ENCODE measurements at places on chromosomes 11 and 22.

GRCh38 chr11:113514856-113515255, 39.7 kb upstream of the DRD2 start:
- DNase-seq = no peak

- no peak for DNase-seq
Measured at GRCh38 chr22:38862375-38863329, 9.4 kb downstream of the CBX6 start.

DNA sequence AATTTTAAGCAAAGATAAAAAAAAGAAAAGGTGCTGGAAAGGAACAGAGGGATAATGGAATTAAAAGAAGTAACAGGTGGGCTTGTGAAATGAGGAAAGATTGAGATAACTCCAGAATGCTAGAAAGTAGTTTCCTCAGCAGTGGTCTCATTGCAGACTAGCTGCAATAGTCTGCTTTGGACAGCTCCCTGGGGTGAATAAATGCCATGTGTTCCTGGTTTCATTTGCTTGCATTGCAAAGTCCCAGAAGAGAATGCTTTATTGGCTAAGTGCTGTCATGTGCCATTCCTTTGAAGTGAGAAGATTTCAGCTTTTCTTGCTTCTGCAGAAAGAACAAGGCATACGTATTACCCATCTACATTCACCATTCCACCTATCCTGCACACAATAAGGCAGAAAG, 478.8 kb upstream of the RAG2 start:
- no peak for DNase-seq

GRCh38 chr11:62479631-62480201, 60.9 kb downstream of the SCGB1A1 start:
- DNase-seq = no peak

DNA sequence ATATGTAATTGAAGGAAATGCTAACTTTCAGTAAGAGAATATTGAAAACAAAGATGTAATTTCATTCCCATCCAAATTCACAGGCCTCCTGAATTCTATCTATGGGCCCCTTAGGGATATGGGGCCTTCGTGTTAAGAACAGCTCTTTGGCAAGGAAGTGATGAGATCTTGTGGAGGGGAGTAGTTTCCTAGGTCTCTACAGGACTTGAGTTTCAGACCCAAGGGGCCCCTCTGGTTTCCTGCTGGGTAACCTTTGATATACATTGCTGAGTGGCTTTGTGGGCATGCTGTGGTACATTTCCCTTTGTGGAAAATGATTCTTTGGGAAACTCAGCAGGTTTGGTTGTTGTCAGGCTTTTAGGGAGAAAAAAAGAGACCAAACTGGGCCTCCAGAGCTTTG, 6.2 kb downstream of the STIM1 start:
- DNase-seq = peak; percentile 38

DNA sequence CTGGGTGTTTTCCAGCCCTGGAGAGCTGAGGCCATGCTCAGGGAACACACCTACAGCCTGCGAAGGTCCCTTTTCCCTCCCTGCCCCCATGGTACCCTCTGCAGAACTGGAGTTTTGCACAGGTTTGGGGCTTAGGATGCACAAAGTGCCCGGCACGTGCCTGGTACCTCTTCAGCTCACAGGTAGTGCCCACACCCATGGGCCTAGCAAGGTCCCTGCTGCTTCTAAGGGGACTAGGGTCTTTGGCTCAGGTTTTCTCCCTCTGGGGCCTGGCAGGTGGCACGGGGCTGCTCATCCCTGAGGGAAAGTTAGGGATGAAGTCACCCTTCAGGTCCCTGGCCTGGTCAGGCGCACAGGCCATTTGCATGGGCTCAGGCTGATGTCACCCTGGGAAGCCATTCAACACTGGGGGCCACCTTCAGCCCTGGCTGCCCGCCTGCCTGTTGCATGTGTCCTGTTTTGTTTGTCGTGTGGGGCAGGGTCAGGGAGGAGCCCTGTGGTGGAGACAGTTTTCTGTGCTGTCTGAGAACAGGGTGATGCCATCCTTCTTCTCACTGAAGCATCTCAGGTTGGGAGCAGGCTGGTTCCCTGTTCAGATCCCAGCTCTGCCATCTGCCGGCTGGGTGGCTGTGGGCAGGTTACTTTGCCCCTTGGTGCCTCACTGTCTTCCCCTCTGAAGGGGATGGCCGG, 68.3 kb upstream of the CRYBB3 start:
- no peak for DNase-seq

GRCh38 chr11:68313574-68314202, 1.3 kb downstream of the LRP5 start:
- no peak for DNase-seq

- peak; percentile 15 for DNase-seq
Measured at GRCh38 chr22:44351685-44352377, 39.1 kb upstream of the SHISAL1 start.

- no peak for DNase-seq
Measured at GRCh38 chr11:66854231-66854661, 2.6 kb upstream of the LRFN4 start.

GRCh38 chr22:30000566-30000965, 79.7 kb upstream of the HORMAD2 start:
- no peak for DNase-seq

DNA sequence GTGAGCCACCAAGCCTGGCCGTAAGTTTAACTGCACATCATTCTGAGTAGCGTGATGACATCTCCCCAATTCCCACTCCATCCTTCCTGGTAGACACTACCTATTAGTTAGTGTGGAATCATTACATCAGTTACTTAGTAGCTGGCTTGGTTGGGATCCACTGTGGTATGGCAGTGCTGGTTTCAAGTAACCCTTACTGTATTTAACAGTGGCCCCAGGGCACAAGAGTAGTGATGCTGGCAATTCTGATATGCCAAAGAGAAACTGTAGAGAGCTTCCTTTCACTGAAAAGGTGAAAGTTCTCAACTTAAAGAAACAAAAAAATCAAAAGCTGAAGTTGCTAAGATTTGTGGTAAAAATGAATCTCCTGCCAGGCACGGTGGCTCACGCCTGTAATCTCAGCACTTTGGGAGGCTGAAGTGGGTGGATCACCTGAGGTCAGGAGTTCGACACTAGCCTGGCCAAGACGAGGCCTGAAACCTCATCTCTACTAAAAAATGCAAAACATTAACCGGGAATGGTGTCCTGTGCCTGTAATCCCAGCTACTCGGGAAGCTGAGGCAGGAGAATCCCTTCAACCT, 27.2 kb downstream of the RHOD start:
- no peak for DNase-seq

DNA sequence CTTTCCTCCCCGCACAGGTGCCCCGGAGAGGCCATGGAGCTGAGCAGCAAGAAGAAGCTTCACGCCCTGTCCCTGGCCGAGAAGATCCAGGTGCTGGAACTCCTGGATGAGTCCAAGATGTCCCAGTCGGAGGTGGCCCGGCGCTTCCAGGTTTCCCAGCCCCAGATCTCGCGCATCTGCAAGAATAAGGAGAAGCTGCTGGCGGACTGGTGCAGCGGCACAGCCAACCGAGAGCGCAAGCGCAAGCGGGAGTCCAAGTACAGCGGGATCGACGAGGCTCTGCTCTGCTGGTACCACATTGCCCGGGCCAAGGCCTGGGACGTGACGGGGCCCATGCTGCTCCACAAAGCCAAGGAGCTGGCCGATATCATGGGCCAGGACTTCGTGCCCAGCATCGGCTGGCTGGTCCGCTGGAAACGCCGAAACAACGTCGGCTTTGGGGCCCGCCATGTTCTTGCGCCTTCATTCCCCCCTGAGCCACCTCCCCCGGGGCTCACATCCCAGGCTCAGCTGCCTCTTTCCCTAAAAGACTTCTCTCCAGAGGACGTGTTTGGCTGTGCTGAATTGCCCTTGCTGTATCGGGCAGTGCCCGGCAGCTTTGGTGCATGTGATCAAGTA, 1.3 kb downstream of the TIGD3 start:
- DNase-seq = no peak

- no peak for DNase-seq
Measured at GRCh38 chr22:42324990-42325710, 54.7 kb upstream of the TCF20 start.

GRCh38 chr22:37601540-37602442, 6.8 kb upstream of the GGA1 start:
- no peak for DNase-seq

GRCh38 chr11:122342089-122342744, 226.2 kb upstream of the BLID start:
- DNase-seq = no peak

DNA sequence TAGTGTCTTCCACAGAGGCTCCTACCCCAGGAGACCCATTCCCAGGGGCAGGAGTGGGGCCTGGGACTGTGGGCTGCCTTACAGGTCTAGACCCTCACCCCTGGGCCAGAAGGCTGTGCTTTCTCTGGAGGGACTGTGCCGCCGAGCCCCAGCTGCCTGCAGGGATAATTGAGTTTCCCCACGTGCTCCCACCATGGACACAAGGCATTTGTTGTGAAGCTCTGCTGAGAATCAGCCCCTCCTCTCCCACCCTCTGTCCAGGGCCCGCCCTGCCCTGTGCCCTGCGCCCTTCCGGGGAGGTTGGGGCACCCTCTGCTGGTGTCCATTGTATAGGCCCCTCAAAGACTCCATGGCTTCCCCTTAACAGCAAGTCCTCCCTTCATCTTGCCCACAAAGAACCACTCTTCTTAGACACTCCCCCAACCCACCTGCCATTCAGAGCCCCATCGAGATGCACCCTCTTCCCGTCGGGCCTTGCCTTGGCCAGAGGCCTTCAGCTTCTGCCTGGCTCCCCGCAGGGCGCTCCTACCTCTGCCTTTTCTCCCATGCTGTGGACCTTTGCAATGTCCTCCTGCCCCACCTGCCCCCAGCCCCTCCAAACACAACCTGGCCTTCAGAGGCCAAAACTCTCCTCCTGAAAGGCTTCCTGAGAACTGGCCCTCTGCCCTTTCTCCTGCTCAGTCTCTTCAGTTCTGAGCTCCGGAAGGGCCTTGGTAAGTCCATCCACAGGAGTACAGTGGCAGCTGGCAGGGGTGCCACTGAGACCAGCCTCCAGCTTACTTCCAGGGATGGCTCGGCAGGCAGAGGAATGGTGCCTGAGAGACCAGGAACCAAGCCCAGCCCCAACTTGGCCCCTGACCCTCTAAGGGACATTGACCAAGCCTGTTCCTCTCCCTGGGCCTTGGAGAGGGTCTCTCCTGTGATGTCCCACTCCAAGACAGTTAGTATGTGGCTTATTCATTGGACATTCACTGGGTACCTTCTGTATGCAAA, 22.4 kb downstream of the DUSP8 start:
- DNase-seq = no peak

- no peak for DNase-seq
Measured at GRCh38 chr22:43740587-43741270, 71.4 kb downstream of the EFCAB6 start.

- DNase-seq = peak; percentile 37
Measured at GRCh38 chr22:19844377-19845053, 10.2 kb downstream of the GNB1L start.

GRCh38 chr11:73218106-73218829, at the start of gene P2RY2:
Gene P2RY2 (plus strand): TSS chr11:73218281. CDS start chr11:73234160, 15,879 bp downstream.
- DNase-seq = peak; percentile 27

GRCh38 chr11:8095371-8095770, 14.4 kb downstream of the TUB start:
- no peak for DNase-seq

DNA sequence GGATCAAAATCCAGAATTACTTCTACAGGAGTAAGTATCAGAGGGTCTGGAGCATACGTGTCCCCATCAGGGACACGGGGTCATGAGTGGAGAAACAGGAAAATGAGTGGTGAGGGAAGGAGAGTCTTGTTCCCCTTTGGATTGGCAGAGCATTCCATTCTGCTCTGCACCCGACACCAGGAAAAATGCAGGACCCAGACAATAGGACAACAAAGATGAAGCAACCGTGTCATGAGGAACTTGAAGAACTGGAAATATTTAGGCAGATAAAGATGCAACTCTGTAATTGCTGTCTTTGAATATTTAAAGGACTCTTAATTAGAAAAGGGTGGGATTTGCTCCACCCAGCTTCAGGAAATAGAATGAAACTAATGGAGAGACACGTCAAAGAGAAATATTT, 89.0 kb upstream of the BLID start:
- DNase-seq = no peak

GRCh38 chr11:44789496-44789895, 62.7 kb downstream of the TSPAN18 start:
- no peak for DNase-seq

DNA sequence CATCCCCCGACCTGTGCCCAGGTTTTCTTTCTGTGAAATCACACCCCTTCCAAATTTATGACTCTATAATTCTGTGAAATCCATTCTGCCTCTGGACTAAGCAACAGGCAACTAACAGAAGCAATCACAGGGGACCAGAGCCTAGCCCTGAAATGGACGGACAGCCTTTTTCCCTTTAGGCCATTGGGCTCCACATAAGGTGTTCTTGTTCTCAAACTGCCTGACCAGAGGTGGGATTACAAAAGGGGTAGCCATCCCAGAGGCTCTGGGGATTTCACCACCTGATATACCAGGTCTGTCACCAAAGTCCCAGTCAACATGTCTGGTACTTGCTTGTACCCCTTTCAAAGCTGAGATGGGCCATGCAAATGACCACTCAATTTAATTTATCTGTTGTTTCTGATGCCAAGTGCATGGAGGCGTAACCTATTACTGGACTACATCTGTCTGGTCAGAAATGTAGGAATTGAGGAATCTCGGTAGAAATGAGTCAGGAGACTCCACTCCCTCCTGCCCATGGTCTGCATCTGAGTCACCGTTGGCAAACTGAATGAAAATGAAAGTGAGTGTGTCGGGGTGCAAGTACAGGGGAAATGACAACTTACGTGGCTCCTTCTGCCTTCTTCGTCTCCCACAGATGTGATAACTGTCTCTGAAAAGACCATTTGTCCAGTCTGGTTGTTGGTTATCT, 10.2 kb downstream of the DKK3 start:
- no peak for DNase-seq

- DNase-seq = peak; percentile 77
Measured at GRCh38 chr11:118342503-118343161, at the start of gene CD3D. Gene CD3D (minus strand): TSS chr11:118342705. CDS start chr11:118342607, 98 bp downstream.

DNA sequence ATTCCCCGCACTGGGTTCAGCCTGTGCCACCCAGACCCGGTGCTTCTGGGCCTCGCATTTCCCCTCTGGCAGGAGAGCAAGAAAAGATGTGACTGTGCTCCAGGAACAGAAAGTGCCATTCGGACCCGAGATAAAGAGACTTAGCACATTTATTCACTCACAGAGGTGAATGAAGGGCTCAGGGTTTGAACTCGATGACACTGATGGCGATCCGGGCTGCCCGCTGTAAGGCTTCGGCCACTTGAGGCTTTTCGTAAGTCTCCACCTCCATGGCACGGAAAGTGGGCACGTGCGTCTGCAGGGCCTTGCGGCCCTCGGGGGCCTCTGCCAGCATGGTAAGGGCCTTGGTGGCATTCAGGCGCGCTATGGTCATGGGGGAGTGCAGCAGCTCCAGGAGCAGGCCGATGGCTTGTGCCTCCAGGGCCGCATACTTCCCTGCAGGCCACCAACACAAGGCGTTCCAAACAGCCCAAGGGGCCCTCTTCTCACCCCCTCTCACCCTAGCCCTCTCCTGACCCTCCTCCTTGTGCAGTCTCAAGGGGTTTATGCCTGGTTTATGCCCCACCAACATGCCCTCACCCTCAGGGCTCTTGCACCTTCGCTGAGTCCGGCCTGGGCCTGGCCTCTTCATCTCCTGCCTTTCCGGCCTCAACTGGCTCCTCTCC, 10.9 kb upstream of the GNAZ start:
- DNase-seq = no peak

- no peak for DNase-seq
Measured at GRCh38 chr11:1012740-1013630, 23.5 kb downstream of the MUC6 start.

Measured in activated CD4-positive, alpha-beta T cell treated with anti-CD3 and anti-CD28 coated beads, Interleukin-2, amount 10 ng/mL, durations not matched to agents 7 days and 5 days (primary cell).